Osteoblast (primary cell): ENCODE measurements at places on chromosomes 4 and X. TPM values are rescaled to one million over a fixed set of nuclear protein-coding genes. Genes with fewer than 3 reads are reported as not detected.

GRCh38 chr4:145945431-145946155 lies 7.0 kb upstream of the ZNF827 start:
- no peaks in the 10 kb centered on the region for H3K4me1 ChIP-seq
- H3K36me3 ChIP-seq = no peaks in the 10 kb centered on the region
- H3K4me3 ChIP-seq = no peak overlapping the region
- no peak overlapping the region for H3K27ac ChIP-seq

- peak overlapping the region; percentile 40 for H3K4me3 ChIP-seq
- peaks cover 12% of the 10 kb centered on the region for H3K4me1 ChIP-seq
- no peaks in the 10 kb centered on the region for H3K36me3 ChIP-seq
Measured at GRCh38 chr4:147194114-147194513, 248.4 kb upstream of the TTC29 start.

DNA sequence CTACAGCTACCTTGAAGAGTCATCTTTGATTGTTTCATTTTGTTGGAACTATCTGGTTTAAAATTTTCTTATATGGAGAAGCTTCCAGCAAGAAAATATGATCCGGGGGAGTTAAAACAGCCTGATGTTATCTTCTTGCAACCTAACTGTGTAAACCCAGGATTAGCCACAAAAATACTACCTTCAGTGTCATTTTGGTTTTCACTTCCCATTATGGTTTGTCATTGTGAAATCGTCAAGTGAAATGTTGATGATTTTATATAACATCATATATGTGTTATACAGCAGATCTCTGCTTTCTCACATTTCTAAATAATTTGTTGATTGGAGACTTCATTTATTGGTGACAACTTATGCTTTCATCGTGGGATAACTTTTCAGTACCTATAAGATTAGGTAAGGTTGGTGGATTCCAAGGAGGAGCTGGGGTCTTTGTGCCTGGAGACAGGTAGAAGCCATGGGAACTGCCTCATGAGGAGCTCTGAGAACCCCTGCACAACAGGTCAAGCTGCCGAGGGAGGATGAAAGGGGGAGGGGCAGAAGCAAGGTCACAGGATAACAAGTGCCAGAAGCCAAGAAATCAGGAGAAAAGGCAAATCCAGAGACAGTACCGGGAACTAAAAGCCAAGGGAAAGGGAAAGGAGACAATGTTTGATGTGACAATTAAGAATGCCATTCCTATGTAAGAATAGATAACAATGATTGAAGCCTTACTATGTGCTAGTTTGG lies 7.2 kb downstream of the ARHGAP24 start:
- no peaks in the 10 kb centered on the region for H3K27me3 ChIP-seq
- DNase-seq = no peak
- peaks cover 9% of the 10 kb centered on the region for H3K4me1 ChIP-seq
- H3K36me3 ChIP-seq = no peaks in the 10 kb centered on the region
- H3K27ac ChIP-seq = no peak overlapping the region

DNA sequence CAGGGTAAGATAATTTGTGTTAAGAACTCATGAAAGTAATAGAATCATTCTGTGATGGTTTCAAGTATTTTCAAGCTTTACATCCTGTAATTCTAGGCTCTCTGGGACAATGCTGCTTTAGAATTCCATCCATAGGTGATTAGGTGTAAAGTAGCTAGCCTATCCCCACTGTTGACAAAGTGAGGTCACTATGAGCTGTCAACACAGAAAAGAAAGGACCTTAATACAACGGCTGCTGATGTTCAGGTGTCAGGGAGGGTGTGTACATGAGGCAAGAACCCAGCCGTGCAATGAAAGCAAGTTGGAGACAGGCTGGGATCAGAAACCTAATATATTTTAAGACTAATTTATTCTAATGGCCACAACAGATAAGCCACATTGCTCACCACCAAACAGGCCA lies 36.8 kb upstream of the SH3RF1 start:
- no peaks in the 10 kb centered on the region for H3K4me1 ChIP-seq
- no peak overlapping the region for H3K27ac ChIP-seq
- H3K36me3 ChIP-seq = no peaks in the 10 kb centered on the region
- no peaks in the 10 kb centered on the region for H3K27me3 ChIP-seq
- no peak overlapping the region for H3K4me3 ChIP-seq
- DNase-seq = no peak

DNA sequence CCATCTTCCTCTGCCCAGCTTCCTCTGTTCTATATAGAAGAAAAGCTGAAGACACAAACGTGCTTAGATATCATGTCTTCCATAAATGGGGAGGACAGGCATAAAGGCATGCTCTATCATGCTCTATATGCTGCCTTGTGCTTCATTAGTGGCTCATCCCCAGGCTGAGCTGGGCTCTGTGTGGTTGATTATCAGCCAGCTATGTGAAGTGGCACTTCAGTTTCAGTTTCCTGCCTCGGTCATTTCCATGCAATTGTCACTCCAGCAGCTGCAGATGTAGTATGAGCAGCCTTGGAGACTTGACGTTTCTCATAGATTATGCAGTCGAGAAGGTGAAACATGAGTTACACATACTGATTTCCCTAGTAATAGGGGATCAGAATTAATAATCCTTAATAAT lies 106.2 kb downstream of the SYTL5 start:
- no peaks in the 10 kb centered on the region for H3K4me1 ChIP-seq
- H3K36me3 ChIP-seq = no peaks in the 10 kb centered on the region
- no peak overlapping the region for H3K4me3 ChIP-seq
- no peak for DNase-seq

GRCh38 chrX:35507701-35508100 lies 290.4 kb upstream of the MAGEB16 start:
- no peaks in the 10 kb centered on the region for H3K36me3 ChIP-seq
- H3K27me3 ChIP-seq = no peaks in the 10 kb centered on the region
- no peak overlapping the region for H3K27ac ChIP-seq
- no peak for DNase-seq

GRCh38 chrX:30895370-30895769 lies 6.3 kb upstream of the TAB3 start:
- no peak for DNase-seq
- H3K27me3 ChIP-seq = no peaks in the 10 kb centered on the region
- no peak overlapping the region for H3K4me3 ChIP-seq
- H3K27ac ChIP-seq = no peak overlapping the region

DNA sequence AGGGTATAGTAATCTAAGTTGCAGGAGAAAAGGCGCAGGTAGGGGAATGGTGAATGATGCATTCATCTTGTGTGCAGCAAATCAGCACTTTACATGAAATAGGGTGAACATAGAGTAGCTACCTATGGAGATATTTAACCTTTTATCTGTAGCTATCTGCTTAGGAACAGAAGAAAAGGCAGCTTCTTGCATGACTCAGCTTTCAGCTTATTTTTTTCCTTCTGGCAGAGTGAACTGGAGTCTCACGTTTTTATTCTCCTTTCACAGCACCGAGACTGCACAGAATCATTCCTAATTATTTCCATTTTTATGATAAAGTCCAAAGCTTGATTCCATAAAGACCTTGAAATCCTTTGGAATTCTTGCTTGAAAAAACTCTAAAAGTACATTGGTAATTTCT lies 4.8 kb upstream of the SCOC start:
- H3K27ac ChIP-seq = no peak overlapping the region
- H3K36me3 ChIP-seq = no peaks in the 10 kb centered on the region
- H3K4me3 ChIP-seq = no peak overlapping the region
- DNase-seq = no peak
- H3K4me1 ChIP-seq = peaks cover 12% of the 10 kb centered on the region

DNA sequence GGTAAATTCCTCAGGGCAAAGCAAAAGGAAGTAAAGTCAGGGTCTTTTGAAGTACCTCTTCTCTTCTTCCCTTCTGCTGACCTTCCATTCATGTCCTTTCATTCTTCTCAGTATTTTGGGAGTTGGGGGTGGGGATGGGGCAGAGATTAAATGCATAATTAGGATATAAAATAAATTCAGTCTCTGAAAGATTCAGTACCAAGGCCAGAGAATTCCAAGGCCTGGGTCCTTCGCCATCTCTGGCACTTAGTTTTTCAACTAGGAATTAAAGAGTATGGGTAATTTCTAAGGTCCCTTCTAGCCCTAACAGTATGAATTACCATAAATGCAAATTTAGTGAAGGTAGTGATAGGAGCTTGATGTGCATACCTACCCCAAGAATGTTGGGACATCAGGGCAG lies 47.9 kb downstream of the TEX13B start:
- H3K4me3 ChIP-seq = no peak overlapping the region
- peaks cover 4% of the 10 kb centered on the region for H3K27me3 ChIP-seq
- H3K36me3 ChIP-seq = no peaks in the 10 kb centered on the region
- no peak for DNase-seq
- H3K27ac ChIP-seq = no peak overlapping the region

- no peaks in the 10 kb centered on the region for H3K27me3 ChIP-seq
- no peak for DNase-seq
- H3K27ac ChIP-seq = no peak overlapping the region
- H3K4me3 ChIP-seq = no peak overlapping the region
- H3K4me1 ChIP-seq = no peaks in the 10 kb centered on the region
Measured at GRCh38 chrX:13754765-13755164, 20.2 kb downstream of the OFD1 start.

GRCh38 chr4:147923854-147924253 lies 192.0 kb downstream of the ARHGAP10 start:
- H3K36me3 ChIP-seq = no peaks in the 10 kb centered on the region
- no peaks in the 10 kb centered on the region for H3K27me3 ChIP-seq
- no peak overlapping the region for H3K27ac ChIP-seq

GRCh38 chr4:69848028-69848427 lies 11.9 kb downstream of the SULT1E1 start:
- H3K4me1 ChIP-seq = no peaks in the 10 kb centered on the region
- H3K4me3 ChIP-seq = no peak overlapping the region
- no peaks in the 10 kb centered on the region for H3K36me3 ChIP-seq
- no peak overlapping the region for H3K27ac ChIP-seq
- H3K27me3 ChIP-seq = no peaks in the 10 kb centered on the region

GRCh38 chr4:174023641-174024040 lies 259.8 kb downstream of the FBXO8 start:
- no peaks in the 10 kb centered on the region for H3K4me1 ChIP-seq
- H3K27me3 ChIP-seq = no peaks in the 10 kb centered on the region
- no peak overlapping the region for H3K27ac ChIP-seq
- no peak for DNase-seq
- H3K36me3 ChIP-seq = no peaks in the 10 kb centered on the region

DNA sequence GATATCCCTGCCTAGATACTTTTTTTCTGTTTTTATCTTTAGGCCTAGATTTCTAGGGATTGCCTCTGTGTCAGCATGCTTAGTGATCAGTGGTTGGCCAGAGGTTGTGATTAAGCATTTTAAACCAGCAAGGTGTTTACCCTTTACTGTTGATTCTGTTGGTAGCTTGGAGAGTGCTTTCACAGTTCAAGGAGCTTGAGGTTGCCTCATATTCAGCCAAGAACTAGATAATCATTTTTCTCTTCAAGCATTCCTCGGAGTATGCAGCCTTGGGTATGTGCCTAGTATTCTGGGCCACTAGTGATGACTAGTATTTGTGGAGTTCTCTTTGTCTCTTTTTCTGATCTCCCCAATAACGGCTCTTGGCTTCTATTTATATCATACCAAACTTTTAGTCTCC lies 20.4 kb downstream of the APOOL start:
- no peak overlapping the region for H3K4me3 ChIP-seq
- H3K4me1 ChIP-seq = no peaks in the 10 kb centered on the region
- peak; percentile 38 for DNase-seq
- no peak overlapping the region for H3K27ac ChIP-seq
- no peaks in the 10 kb centered on the region for H3K36me3 ChIP-seq

- no peak overlapping the region for H3K27ac ChIP-seq
- no peaks in the 10 kb centered on the region for H3K27me3 ChIP-seq
- H3K36me3 ChIP-seq = no peaks in the 10 kb centered on the region
- peak; percentile 3 for DNase-seq
- no peak overlapping the region for H3K4me3 ChIP-seq
Measured at GRCh38 chr4:134388351-134388750, 186.8 kb upstream of the PABPC4L start.

GRCh38 chrX:42443267-42443666 lies 334.7 kb downstream of the PPP1R2C start:
- DNase-seq = no peak
- H3K36me3 ChIP-seq = no peaks in the 10 kb centered on the region
- no peak overlapping the region for H3K4me3 ChIP-seq
- no peaks in the 10 kb centered on the region for H3K27me3 ChIP-seq
- H3K27ac ChIP-seq = no peak overlapping the region

GRCh38 chrX:8274170-8274569 lies 103.1 kb upstream of the VCX2 start:
- no peaks in the 10 kb centered on the region for H3K36me3 ChIP-seq
- DNase-seq = no peak
- no peaks in the 10 kb centered on the region for H3K27me3 ChIP-seq

DNA sequence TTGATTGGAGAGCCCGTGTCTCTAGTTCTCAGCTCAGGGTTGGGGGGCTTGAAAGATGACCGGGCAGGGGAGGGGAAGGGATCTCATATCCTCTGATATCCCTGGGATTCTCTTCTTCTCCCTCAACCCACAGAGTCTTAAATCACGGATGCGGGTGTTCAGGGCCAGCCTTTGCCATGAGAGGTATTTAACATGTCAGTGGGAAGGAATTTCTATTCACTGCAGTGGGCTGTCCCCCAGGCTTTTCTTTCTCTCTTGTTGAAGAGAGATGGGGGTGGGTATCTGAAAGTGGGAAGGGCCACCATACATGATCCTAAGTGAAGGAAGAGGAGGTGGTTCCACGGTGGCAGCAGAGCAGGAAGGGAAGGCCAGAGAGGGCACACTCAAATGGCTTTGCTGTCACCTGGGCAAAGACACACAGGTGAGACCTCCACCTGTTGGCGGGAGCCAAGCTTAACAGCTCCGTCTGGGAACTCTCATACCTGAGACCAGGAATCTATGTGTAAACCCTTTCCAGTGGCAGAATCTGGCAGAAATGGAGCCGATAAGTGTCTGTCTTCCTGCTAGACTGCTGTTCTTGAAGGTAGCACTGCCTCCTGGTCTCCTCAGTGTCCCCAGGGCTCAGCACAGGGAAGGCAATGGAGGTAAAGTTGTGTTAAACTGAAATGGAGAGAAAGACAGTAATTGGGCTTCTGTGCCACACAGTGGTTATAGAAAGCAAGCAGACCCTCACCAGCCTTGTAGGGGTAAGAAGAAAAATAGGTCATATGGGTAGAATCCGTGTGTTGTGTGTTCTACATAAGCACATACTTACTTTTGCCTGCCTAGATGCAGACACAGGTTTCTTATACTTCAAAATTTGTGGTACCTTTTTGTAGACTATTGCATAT lies 49.4 kb downstream of the RHOH start:
- no peak for DNase-seq
- no peaks in the 10 kb centered on the region for H3K27me3 ChIP-seq
- no peaks in the 10 kb centered on the region for H3K4me1 ChIP-seq
- H3K4me3 ChIP-seq = no peak overlapping the region

- DNase-seq = no peak
- H3K27ac ChIP-seq = no peak overlapping the region
- H3K36me3 ChIP-seq = no peaks in the 10 kb centered on the region
- H3K27me3 ChIP-seq = no peaks in the 10 kb centered on the region
- no peaks in the 10 kb centered on the region for H3K4me1 ChIP-seq
Measured at GRCh38 chr4:22733816-22734215, 41.1 kb downstream of the GBA3 start.

PDHA1 gene
- total RNA-seq = 26.4 and 35.7 TPM in 2 replicates

RASSF6 gene
- total RNA-seq = not detected in 2 replicates

PHEX gene
- 0.88 and 1.4 TPM in 2 replicates for total RNA-seq

CFAP299 gene
- total RNA-seq = 1.5 and 2.5 TPM in 2 replicates

MAGED4 gene
- total RNA-seq = 42.4 and 58.6 TPM in 2 replicates

PAGE1 gene
- total RNA-seq = not detected in 2 replicates

ENPP6 gene
- total RNA-seq = under 0.01 TPM in 1 of 2 replicates, not detected in the other

CT47B1 gene
- total RNA-seq = not detected in 2 replicates

KCTD8 gene
- not detected in 2 replicates for total RNA-seq

WFS1 gene
- total RNA-seq = 12.1 and 17.0 TPM in 2 replicates

PNMA5 gene
- total RNA-seq = not detected in 2 replicates

GPRIN3 gene
- total RNA-seq = under 0.01 and 0.29 TPM in 2 replicates

BRS3 gene
- total RNA-seq = not detected in 2 replicates

ZNF518B gene
- 24.8 and 25.3 TPM in 2 replicates for total RNA-seq

RHOXF2 gene
- under 0.01 TPM in 1 of 2 replicates, not detected in the other for total RNA-seq

HEPH gene
- 63.0 and 64.5 TPM in 2 replicates for total RNA-seq

KIAA1210 gene
- not detected in 2 replicates for total RNA-seq

GPR34 gene
- 0.72 TPM in 1 of 2 replicates, not detected in the other for total RNA-seq
